ENCODE measurements at places on chromosomes 2 and 18.

DNA sequence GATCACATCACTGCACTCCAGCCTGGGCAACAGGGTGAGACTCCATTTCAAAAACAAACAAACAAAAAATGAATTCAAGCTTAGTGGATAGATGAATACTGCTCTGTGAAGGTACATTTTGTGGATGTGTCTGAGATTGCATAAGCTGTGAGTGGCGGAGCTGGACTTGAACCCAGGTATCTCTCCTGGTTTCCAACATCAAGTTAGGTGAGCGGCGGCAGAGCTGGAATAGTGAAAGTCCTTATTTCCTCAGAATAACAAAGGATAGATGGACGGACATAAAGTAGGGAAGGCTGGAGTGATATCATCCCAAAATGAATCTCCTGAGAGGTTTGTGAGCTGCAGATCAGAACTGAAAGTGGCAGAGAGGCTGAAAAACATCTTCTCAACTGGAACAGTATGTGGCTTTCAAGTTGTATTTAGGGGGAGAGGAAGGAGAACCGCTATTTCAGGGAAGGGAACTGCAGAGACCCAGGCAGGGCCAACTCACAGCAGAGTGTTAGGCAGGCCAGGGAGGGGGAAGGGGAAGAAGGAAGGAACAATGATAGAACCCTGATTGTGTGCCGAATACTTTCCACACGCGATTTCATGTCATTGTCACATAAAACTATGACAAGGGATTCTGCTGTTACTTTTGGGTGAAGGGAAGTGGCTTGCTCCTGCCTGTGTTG, 106.2 kb downstream of the LPIN1 start:
- DNase-seq, result no peak

DNA sequence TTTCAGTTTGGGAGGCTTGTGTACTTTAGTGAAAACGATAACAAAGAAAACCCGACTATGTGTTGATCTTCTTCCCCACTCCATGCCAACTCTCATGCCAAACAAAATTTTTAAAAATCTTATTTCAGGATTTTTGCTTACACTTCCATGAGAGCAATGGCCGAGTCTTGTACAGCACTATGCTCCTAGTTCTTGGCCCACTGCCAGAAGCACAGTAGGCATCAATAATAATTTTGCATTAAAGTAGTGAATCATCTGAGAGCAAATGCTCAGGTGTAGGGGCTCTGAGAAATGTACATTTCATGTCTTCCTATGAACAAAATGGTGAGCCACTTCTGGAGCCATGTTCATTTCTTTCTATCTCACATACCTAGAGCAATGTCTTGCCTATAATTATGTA, 62.2 kb downstream of the MAP3K19 start:
- DNase-seq, result no peak

GRCh38 chr2:26785431-26786206, at the start of gene CENPA:
Gene CENPA, plus strand, starts transcription at chr2:26786056. Its CDS starts 141 bp downstream, at chr2:26786197.
- peak; percentile 90 for DNase-seq

DNA sequence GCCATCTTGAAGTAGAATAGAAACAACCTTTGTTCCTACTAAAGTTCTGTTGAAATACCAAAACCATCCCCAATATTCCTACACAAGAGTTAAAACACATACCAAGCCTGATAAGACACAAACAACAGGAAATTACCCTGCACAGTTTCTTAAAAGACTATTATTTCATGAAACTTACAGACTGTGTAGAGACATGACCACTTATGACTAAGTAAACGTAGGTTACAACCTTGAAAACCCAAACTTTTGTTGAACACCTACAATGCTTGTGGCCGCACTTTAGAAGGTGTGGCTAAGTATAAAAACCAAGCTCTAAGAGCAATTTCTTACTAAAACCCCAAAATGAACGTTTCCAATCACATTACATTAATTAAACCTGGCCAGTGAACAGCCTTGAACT, 2.0 kb downstream of the SMAD2 start:
- no peak for DNase-seq

DNA sequence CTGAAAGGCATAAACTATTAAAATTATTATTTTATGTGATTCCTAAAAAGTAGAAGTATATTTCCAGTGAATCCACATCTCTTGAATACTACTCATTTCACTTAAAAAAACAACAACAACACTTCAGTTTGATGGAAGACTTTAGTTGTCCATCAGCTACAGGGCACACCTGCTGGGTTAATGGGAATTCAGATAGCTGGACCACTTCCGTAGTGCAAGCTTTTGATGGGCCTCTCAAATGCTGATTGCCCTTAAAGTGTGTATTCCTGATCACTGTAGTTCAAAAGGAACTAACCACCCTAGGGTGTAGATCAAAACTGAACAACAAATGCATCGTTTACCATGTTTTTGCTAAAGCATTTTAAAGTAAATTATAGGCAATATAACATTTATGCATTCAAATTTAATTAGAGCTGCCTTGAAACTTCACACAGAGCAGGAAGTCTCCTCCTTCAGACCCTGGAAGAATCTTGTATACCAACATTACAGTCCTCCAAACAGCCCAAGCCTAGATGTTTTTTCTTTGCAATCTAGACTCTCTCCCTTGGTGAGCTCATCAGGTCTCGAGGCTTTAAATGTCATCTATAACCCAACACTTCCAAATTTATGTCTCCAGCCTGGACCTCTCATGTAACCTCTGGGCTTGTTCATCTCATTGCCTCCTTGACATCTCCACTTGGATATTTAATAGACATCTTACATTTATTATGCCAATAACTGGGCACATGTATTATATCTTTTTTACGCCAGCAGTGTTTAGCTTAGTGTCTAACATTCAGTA, 510.1 kb upstream of the SLC39A10 start:
- no peak for DNase-seq

DNA sequence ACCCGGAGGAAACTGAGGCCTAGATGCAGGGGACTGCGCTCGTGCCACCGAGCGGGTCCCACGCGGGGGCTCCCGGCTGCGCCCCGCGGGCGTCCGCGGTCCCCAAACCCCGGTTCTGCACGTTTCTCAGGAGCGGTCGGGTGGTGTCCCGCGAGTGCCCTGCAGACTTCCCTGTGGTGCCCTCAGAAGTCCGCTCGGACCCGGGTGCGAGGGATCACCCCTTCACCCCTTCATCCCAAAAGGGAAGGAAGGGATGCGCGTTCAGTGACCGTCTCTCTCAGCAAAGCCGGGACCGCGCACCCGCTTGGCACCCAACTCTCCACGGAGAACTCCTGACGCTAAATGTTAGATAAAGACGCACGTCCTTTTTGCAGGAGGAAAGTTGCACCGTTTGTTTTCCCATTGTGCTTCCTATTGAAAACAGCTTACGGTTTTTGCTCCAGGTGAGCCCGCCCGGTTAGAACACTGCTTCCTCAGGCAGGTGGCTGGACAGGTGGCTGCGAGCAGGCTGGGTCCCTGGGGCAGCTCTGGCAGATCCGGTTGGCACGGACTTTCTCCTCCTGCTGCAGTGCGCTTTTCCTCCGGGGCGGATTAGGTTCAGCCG, 779 bp downstream of the DGKD start:
- no peak for DNase-seq

- DNase-seq, result no peak
Measured at GRCh38 chr2:75268112-75268511, 68.8 kb upstream of the TACR1 start.

DNA sequence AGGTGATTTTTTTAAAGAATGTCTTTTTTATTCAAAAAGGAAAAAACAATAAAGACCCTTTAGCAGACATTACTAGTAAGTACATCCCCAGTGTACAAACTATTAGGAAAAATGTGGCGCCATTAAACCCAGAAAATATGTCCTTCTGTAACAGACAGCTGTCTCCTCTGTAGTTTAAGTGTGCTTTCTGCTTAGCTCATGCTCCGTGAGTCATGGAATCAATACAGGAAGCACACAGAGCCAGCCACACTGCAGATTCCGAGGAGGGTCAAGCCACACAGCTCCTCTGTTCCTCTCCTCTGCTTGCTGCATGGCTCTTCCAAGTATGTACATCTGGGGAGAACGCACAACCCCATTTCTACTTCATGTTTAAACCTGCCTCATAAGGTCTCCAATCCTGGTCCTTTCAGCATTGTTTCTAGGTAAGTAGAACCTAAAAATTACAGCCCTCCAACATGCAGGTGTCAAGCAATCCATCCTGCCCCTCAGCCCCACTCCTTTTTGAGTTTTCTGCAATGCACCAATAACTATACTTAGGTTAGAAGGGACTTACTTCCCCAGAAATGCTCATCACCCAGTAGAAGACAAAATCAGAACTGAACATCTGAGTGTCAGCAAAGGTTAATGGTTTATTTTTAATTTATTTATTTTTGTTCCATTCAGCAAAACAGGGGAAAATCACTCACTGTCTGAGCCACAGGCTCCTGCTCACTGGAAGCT, 37.5 kb downstream of the ACVR1 start:
- no peak for DNase-seq

GRCh38 chr2:10284108-10284870, 18.4 kb upstream of the HPCAL1 start:
- no peak for DNase-seq
